Left colon (tissue), 2 donors: ENCODE measurements at places on chromosomes 16 and 17.
A peak's percentile ranks its signal among the peaks of the same experiment; 100 is the strongest.

GRCh38 chr16:19304750-19305149 is 19.2 kb downstream of the CLEC19A start:
- no peak for DNase-seq

- DNase-seq, result no peak
Observed at GRCh38 chr17:1375615-1376014, 24.4 kb downstream of the YWHAE start.

DNA sequence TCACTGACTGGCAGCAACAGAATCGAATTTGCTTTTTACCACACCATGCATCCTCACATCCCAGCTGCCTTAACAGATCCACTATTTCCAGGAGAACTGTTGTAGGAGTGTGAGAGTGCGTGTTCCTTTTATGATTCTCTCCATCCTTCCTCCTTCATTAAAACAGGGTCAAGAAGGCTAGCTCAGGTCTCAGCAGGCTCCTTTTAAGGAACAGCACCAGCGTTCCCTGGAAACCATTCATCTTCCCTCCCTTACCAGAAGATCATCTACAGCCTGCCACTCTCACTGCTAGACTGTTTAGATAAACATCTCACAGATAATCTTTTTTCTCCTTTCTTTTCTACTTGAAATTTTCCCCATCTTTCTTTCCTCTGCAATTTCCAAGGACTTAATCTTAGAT is 1531.9 kb upstream of the CDH8 start:
- DNase-seq, result no peak

DNA sequence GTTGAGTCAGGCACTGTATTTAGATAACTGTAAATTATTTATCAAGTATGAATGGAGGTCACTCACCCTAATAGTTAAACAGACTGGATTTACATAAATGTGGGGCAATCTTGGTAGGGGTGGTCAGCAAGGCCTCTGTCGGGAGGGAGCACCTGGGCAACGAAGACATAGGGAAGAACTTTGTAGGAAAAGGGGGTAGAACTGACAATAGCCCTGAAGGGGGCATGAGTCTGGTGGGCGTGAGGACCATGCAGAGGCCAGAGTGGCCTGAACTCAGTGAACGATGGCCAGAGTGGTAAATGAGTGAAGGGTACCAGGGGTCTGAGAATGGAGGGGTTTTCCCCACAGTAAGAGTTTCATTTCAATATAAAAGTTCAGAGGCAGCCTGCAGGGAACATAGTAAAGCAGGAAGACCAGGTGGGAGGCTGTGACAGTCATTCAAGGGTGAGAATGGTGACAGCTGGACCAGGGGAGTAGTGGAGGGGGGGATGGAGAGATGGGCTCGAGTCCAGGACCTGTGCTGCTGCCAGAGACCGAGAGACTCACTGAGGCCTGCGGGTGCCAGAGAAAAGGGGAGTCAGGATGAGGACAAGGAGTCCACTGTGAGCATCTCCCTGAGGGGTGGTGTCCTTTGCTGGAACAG is 2.9 kb downstream of the C17orf67 start:
- no peak for DNase-seq

DNA sequence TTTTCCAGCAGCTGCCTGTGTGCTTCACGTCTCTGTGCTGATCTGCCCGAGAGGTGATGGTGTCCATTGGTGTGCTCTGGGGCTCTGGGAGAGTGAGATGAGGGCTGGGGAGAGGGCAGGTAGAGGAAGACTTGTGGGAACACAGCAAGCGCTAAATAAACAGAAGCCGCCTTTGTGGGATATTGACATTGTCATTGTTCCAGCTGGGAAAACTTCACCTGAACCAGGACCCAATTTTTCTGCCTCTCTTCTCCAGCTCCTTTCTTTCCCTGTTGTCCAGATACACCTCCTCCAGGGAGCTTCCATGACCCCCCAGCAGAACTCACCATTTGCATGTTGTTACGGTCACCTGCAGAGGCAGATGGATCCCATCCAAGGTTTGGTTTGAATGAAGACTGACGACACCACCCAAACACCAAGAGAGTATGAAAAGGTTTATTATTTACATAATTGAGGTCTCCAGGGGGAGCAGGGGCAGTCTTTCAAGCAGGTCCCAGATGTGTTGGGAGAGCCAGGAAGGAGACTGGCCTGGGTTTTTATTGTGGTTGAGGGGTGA is 3.6 kb upstream of the ITGA3 start:
- DNase-seq, result no peak

- DNase-seq, result no peak
Observed at GRCh38 chr17:33322063-33322462, 29.0 kb upstream of the ASIC2 start.

GRCh38 chr17:83122834-83123233 is 43.4 kb downstream of the METRNL start:
- no peak for DNase-seq

GRCh38 chr17:83064732-83065659 is 14.4 kb upstream of the METRNL start:
- DNase-seq, result peak; percentile 79
